ENCODE measurements at places on chromosomes 5 and 9.

GRCh38 chr5:178333821-178334481 is 101.3 kb upstream of the PHYKPL start:
- no peak for DNase-seq

- DNase-seq = no peak
Measured at GRCh38 chr9:38096238-38096805, 27.3 kb upstream of the SHB start.

GRCh38 chr9:129318121-129319075 is 140.3 kb upstream of the IER5L start:
- DNase-seq = peak; percentile 47

DNA sequence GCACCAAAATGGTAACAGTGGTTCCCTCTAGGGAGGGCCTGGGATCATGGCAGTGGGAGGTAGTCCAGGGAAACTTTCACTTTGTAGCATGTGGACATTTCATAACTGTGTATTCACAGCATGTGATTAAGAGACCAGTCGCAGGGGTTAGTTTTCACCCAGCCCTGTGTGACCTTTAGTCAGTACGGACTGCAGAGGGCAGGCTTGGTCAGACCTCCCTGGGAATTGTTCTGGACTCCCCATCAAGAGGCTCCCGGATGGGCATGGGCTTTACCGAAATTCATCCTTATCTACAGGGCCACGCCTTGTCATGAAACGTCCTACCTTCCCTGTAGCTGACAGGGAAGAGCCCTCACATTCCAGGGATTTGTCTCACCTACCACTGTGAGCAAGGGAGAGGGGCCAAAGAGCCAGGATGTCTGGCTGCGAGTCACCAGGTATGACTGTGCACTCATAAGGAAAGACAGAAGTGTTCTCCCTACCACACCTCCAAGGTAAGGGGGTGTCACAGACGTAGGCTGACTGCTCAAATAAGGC is 19.9 kb downstream of the GPX3 start:
- no peak for DNase-seq

GRCh38 chr5:32586276-32586599 is 881 bp downstream of the SUB1 start:
- no peak for DNase-seq

GRCh38 chr5:36502608-36503007 is 103.8 kb upstream of the SLC1A3 start:
- peak; percentile 37 for DNase-seq

- DNase-seq = no peak
Measured at GRCh38 chr5:174769005-174769404, 44.6 kb downstream of the MSX2 start.

- DNase-seq = peak; percentile 72
Measured at GRCh38 chr9:38713426-38713825, 6.5 kb downstream of the FAM240B start.

GRCh38 chr9:93298498-93299417 is 114.8 kb downstream of the WNK2 start:
- no peak for DNase-seq

- no peak for DNase-seq
Measured at GRCh38 chr5:38532165-38532669, 24.2 kb downstream of the LIFR start.

DNA sequence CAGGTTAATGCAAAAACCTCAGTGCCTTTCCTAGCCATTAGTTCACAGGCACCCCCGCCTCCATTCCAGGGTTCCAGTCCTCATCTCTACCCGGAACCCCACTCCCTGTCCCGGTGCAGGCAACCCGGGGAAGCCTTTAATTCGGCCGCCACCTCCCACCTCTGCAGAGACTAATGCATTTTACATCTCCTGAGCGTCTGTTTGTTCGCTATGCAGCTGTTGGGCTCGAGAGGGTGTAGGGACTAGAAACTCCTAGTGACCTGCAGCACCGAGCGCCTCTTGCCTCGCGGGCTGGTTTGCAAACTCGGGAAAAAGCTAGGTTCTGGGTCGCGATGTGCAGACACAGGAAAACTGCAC is 3.6 kb downstream of the GDNF start:
- DNase-seq = no peak

GRCh38 chr9:135291165-135291564 is 188.4 kb upstream of the PPP1R26 start:
- no peak for DNase-seq

DNA sequence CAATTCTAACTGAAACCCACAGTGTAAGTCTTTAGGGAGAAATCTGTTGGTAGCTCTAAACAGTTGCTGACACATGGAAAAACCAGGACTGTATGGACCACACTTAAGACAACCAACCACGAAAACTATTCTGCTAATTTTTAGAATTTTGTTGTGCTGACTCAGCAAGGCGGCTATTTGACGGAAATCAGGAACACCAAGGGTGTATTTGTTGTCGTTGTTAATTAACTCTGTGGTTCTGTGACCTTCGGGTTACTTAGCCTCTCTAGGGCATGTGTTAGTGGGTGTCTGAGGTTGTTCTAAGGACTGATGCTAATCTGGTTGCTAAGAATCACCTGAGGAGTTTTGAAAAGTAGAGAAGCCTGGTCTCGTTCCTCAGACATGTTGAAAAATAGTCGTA is 79.2 kb downstream of the ATP10B start:
- no peak for DNase-seq

DNA sequence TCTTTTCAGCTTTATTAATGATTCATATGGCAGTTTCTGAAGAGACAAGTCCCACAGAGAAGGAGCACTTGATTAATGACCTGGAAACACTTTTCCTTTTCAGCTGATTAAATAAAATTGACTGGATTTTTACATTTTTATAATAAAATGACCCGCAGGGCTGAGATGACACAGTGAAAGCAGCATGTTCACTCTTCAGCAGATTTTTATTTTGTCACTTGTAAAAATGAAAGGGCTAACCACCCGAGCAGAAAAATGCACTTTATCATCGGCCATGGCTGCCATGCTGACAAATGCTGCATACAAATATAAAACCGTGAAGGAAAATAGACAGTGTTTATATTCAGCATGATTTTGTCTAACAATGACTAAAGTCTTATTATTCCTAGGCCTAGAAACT is 321.6 kb upstream of the ITGA1 start:
- no peak for DNase-seq

DNA sequence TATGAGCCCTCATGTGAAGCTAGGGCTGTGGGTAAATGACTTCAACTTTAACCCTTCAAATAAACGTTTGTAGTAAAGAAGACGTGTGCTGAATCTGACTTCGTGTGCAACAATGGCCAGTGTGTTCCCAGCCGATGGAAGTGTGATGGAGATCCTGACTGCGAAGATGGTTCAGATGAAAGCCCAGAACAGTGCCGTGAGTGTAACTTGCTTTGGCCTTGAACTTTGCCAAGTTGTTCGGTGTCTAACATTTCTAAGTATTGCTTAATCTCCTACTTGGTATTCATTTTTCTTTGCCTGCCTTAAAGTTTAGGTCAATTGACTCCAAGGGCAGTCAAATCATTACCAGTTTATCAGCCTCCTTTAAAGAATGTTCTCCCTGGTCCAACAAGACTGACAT is 18.2 kb downstream of the VLDLR start:
- no peak for DNase-seq

DNA sequence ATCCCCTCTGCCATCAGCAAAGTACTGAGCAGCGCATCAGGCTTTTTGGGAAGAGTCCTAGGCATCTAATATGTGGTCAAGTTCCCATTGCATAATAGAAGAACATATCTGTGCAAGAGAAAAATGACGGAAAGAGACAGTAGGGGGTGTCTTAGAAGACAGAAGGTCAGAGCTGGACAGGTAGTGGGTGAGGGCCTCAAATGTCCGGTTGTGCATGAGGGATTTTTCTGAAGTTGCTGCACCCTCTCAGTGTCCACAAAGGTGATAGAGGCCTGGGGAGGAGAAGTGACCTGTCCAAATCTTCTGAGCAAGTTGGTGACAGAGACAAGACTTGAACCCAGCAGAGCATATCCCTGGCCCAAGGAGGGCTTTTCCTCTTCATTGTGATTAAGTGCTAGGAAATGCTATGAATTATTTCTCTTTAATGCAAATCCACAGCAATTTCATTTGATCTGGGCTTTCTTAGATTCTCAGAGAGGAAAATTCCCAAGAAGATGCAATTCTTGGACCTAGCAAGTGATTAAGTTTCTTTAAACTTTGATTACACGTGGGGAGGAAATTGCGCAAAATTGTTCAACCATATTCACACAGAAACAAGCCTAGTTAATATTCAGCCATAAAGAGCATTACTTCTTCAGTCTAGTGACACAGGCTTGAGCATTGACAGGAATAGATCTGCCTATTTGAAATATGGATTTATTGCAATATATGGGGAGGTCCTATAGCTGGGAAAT is at the start of gene OR2S2:
Gene OR2S2, minus strand, starts transcription at position 51 of the 734 bp plus-strand sequence. CDS start 56 bp downstream, outside the sequence.
- DNase-seq = no peak
